ENCODE measurements at places on chromosomes 12 and 14.

DNA sequence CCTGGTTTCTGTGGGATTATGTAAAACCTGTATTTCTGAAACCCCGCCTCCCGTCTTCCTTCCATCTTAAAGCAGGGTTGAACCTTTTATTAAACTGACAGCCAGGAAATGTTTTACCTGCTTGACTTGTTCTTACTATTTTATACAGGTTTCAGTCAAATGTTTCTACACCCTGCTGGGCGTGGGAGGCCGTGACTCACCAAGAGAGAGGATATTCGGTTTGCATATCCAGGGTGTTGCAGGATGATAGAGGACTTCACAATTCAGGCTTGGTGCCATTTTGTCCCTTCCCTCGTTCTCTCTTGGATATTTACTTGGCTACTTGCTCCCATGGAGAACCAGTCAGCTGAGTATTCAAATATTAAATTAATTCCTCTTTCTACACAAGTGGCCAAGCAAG lies 69.7 kb downstream of the ARF6 start:
- no peak for DNase-seq

GRCh38 chr14:34034447-34035176 lies 83.7 kb upstream of the EGLN3 start:
- DNase-seq: no peak

DNA sequence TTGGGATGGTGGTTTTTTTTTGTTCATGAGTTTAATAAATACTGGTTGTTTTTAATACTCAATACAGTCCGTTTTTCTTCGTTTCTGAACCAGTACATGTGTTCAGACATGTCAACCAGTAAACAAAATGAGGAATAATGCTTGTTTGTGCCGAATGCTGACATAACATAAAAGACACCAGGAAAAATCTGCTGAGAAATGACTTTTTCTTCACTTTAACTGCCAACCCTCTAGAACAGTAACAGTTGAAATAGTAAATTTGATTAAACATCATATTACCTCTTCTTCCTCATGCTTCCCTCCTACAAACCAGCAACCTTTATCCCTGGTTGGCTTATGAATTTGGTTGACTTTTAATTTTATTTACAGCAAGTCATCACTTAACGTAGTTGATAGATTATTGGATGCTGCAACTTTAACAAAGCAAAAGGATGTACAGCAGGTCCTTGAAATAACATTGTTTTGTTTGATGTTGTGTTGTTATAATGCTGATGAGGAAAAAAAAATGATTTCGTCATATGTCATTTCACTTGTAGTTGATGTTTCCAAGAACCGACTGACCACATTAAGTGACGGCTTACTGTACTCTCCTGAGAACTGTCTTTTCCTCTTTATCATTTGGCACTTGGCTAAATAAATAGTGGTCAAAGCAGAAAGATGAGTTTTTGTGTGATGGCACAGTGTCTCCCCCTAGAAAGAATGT lies 340.5 kb downstream of the TMTC2 start:
- DNase-seq: no peak

DNA sequence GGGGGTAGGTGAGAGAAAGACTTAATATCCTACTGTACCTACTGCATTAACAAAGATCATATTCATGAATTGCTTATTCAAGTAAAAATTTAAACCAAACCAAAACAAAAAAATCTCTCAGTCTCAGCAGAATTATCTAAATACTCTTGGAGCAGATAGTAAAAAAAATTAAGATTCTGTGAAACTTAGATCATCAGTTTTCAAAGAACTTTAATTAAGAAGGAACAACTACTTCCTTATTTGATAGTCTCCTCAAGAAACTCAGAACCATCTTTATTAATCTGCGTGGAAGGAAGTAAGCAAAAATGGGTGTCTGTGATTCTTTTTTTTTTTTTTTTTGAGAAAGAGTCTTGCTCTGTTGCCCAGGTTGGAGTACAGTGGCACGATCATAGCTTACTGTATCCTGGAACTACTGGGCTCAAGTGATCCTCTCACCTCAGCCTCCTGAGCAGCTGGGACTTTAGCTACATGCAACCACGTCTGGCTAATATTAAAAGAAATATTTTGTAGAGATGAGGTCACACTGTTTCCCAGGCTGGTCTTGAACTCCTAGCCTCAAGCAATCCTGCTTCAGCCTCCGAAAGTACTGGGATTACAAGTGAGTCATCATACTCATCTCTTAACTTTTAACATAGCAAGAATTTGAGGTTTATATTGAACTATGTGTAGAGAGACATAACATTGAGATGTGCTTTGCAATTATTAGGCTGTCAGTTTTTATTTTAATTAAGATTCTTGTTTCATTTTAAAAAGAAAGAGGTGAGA lies 37.4 kb downstream of the GAS2L3 start:
- no peak for DNase-seq

- no peak for DNase-seq
Observed at GRCh38 chr12:50103767-50104321, at the start of gene GPD1. Gene GPD1, plus strand, starts transcription at chr12:50104008. Its CDS starts 43 bp downstream, at chr12:50104051.

GRCh38 chr14:63952053-63952932 lies 99.5 kb downstream of the SYNE2 start:
- no peak for DNase-seq

DNA sequence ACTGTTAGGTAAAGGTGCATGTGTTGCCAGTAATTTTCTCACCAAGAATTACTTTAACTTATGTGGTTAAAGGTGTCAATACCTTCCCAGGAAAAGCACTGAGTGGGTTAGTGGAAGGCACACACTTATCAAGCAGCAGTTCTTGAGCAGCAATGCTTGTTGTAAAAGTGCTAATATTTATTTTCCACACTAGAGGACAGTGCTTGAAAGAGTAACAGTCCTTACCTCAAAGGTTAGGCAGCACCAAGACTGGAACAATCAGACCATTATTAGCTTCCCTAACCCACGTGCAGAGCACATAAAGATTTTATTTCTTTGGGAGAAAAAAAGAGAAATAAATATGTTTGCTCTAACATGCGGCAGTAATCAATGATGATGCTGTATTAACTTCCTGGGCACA lies 48.8 kb upstream of the KRR1 start:
- DNase-seq: no peak

All from coronary artery (tissue), 2 donors.